ENCODE measurements at places on chromosomes 1 and 21. TPM values are rescaled to one million over a fixed set of nuclear protein-coding genes. Genes with fewer than 3 reads are reported as not detected.

The UMODL1 gene
- 0.05 TPM for polyA plus RNA-seq

The EFNA3 gene
- 1.3 TPM for polyA plus RNA-seq

The DMBX1 gene
- not detected for polyA plus RNA-seq

The GBP5 gene
- polyA plus RNA-seq: 8.9 TPM

The RCAN3 gene
- polyA plus RNA-seq: 36.1 TPM

The IRF6 gene
- 0.93 TPM for polyA plus RNA-seq

The TTLL10 gene
- polyA plus RNA-seq: not detected

The BSND gene
- not detected for polyA plus RNA-seq

The LYPD8 gene
- not detected for polyA plus RNA-seq

The ZP4 gene
- polyA plus RNA-seq: not detected

The SIPA1L2 gene
- polyA plus RNA-seq: not detected

The LCE2C gene
- not detected for polyA plus RNA-seq

The AIRE gene
- polyA plus RNA-seq: 0.45 TPM

The GNG12 gene
- polyA plus RNA-seq: not detected

The MNDA gene
- polyA plus RNA-seq: 25.4 TPM

The POMGNT1 gene
- polyA plus RNA-seq: 25.2 TPM

The GPA33 gene
- polyA plus RNA-seq: 3.3 TPM
